ENCODE measurements at places on chromosomes 2 and 18.

- peak; percentile 47 for DNase-seq
These were observed 44.3 kb upstream of the ASB1 start for GRCh38 chr2:238382381-238382781.

GRCh38 chr2:215895330-215895729 lies 118.0 kb downstream of the MREG start:
- no peak for DNase-seq

GRCh38 chr18:59383851-59384250 lies 24.8 kb upstream of the LMAN1 start:
- DNase-seq = no peak

DNA sequence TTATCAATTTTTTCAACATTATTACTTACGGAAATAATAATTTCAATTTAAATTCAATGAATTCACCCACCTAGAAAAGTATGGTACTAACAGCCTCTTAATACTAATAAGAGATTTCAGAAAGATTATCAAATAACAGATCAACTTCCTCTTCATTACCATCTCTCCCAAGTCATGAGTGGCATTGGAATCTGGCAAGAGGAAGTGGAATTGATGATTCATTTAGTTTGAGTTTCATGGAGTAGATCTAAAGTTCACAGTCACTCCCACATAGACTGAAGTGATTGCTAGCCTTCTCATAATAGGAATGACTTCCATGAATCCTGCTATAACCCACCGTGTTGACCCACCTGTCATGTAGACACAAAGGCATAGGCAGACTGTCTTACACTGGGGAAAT lies 77.7 kb upstream of the WDR75 start:
- no peak for DNase-seq

DNA sequence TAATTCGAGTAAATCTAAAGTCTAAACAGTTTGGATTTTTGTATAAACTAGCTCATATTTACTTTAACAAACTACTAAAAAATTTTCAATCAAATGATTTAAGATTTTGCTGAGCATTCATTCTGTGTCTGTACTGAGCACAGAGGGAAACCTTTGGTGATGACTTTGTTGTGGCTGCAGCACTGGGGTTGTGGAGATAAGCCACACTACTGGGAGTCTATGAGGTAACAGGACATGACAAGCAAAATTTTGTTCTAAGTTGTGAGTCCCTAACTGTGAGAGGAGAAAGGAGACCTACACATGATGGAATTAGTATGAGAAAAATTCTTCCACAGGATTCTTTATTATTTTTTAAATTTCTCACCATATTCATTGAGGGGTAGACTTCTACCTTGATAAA lies 933.7 kb upstream of the LRATD1 start:
- no peak for DNase-seq

- no peak for DNase-seq
These were observed 202.7 kb downstream of the SCG2 start for GRCh38 chr2:223399357-223399957.

GRCh38 chr2:120769787-120770120 lies 34.1 kb downstream of the GLI2 start:
- DNase-seq = peak; percentile 37

- DNase-seq = no peak
These were observed 13.5 kb downstream of the TRIB2 start for GRCh38 chr2:12730265-12730664.

GRCh38 chr2:96142217-96143113 lies 2.8 kb downstream of the DUSP2 start:
- peak; percentile 84 for DNase-seq

DNA sequence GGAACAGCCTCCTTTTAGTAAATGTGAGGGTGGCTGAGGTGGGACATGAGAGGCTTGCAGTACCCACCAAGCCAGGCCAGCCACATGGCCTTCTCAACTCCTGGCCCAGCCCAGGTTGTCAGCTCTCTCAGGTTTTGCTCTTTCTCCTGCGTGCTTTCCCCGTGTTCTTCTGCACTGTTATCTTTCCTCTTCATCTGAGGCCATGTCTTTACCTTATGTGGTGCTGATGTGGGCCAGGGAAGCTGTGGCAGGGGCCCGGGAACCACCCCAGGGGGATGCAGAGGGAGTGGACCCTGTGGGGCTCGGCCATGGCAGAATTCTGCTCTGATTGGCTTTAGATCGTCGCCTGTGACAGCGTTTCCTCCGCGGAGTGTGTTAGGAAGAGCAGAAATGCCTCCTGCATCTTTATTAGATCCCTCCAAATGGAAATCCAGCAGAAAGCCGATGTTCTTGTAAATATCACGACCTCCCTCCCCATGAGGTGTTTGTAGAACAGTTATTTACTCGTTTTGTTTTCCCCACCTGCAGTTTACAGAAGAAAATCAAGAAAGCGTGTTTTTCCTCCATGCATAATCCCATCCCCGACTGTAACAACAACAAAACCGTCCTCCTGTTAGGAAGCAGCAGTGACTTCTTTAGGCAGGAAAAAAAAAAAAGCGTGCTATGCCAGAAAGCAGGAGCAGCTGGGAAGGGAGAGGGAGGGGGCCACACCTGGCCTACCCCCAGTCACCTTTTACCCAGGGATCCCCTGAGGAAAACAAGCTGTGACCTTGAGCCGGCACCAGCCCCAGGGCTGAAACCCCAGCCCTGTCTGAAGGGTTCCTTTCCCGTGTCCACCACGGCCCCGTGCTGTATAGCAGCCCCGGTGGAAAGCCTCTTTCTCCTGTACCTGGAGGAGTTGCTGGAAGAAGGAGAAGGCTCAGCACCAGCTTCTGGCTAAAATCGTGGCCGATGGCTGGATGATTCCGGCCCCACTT lies 54.8 kb downstream of the HPCAL1 start:
- no peak for DNase-seq

- DNase-seq = no peak
These were observed 27.6 kb downstream of the INPP5D start for GRCh38 chr2:233087713-233088112.

GRCh38 chr2:230244211-230244610 lies 18.7 kb downstream of the SP140 start:
- no peak for DNase-seq

- DNase-seq = peak; percentile 82
These were observed 20.9 kb downstream of the BCL2 start for GRCh38 chr18:63298400-63299365.

- DNase-seq = no peak
These were observed 97.1 kb downstream of the MGAT5 start for GRCh38 chr2:134351016-134351415.

GRCh38 chr18:23529604-23530003 lies 26.3 kb downstream of the RMC1 start:
- no peak for DNase-seq

GRCh38 chr2:64420677-64421076 lies 33.3 kb upstream of the LGALSL start:
- DNase-seq = no peak

GRCh38 chr2:114518738-114519137 lies 76.3 kb downstream of the DPP10 start:
- DNase-seq = no peak

- DNase-seq = no peak
These were observed 18.2 kb downstream of the NRP2 start for GRCh38 chr2:205700331-205701132.

DNA sequence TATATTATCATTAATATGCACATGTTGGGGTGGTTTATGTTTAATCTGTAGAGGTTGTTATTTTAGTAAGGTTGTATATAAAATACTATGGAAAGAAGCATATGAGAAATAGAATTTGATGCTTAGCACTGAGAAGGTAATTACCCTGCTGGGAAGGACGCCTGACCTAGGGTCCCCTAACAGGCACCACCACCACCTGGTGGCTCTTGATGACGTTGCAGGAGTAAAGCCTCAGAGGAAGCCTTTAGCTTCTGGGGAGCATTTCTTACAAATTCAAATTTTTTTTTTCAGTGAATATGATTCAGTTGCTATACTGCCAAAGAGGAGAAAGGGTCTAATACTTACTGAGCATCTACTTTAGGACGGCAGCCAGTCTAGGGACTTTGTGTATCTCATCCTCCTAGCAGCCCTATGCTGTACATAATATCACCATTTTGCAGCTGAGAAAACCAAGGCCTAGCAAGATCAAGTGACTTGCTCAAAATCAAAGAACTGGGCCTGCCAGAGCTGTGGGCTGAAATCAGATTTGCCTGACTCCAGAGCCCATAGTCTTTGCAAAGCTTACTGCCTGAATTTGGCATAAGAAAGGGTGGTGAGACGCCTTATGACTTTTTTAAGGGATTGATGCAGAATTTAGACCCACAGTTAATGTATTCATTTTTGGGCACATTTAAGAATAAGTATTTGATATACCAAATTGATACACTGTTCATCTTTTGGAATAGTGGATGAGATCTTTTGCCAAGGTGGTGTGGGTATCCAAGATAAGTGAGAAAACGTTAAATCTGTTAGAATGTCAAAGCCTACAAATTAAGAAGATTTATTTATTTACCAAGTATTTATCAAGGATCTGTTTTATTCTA lies 78.8 kb upstream of the GAREM1 start:
- DNase-seq = no peak

- no peak for DNase-seq
These were observed 68.3 kb downstream of the IL1R2 start for GRCh38 chr2:102060047-102060446.

GRCh38 chr2:37622450-37623100 lies 48.9 kb downstream of the CDC42EP3 start:
- no peak for DNase-seq

All from spleen (tissue), 13 donors.